ENCODE measurements at places on chromosomes 2 and 18. TPM values are rescaled to one million over a fixed set of nuclear protein-coding genes. Genes with fewer than 3 reads are reported as not detected.

SALL3 gene
- total RNA-seq = 2.5 TPM

- DNase-seq = no peak
These were observed 4.4 kb upstream of the PPP4R3B start for GRCh38 chr2:55621802-55622201.

DNA sequence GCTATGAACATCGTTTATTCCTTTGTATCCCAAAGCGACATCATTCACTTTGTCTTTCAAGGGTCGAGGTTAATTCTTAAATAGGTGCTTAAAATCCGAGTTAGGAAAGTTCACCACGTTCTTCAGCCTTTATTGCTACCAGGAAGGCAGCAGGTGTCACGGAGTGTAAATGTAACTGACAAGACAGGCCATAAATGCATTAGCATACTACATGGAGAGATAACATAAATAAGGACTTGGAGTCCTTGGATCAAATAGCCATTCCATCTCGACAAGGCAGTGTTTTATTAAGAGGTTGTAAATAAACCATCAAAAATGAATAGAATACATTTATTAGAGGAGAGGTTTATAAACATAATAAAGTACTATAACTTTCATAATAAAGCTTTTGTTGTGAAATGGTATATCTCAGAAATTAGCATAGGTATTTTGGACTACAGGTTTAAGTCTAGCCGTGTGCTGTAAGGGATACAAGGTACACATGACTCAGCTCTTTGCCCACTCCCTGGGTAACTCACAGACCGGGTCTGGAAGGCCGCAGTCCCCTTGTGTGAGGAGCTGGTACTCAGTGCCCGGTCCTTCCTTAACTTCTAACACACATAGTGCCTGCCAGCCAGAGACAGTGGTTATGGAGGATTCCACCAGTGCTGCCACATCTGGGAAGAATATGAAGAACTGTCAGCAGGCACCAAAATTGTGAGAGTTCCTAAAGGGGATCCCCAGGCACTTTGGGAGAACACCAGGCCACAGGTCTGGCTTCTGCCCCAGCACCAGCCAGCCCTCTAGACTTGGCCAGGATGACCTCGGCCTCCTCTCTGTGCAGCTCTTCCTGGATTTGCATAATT lies 29.4 kb downstream of the CAPN13 start:
- DNase-seq = no peak

GRCh38 chr18:61637905-61638595 lies 254.8 kb downstream of the RNF152 start:
- DNase-seq = no peak

DNA sequence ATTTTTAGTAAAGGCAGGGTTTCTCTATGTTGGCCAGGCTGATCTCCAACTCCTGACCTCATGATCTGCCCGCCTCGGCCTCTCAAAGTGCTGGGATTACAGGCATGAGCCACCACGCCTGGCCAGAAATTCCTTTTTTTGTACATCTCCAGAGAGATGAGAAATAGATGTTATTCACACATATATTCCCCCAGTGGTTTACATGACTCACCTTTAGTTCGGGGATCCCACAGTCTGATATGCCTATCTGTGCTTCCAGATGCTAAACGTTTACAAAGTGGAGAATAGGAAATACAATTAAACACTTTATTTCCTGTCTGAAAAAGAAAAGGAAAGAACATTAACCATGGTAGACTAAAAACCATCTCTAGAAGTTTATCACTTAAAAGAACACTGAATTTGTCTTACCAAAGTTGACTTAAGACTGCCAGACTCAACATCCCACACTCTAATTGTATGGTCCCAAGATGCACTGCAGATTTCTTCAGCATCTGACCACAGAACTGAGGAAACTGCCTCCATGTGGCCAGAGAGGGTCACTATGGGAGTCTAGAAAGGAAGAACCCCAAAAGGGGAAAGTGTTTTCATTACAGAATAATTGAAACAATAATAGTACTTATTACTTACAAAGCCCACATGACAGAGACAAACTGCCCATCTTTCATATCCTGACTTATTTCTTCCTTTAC lies 12.6 kb upstream of the ICA1L start:
- DNase-seq = no peak

DNA sequence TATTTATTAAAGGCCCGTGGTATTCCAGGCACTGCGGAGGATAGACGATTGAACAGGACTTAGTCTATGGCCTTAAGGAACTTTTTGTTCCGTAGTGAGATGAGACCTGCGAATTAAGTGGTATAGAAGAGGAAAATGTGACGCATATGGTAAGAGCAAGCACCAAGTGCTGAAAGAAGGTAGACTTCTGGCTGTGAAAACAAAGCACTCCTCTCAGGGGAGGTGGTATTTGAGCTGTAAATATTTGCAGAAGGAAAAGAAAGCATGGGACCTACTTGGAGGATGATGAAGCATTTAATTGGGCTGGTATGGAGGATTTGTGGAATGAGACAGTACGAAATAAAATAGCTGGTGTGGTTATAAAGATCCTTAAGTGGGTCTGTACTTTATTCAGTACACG lies 62.5 kb downstream of the GPR39 start:
- DNase-seq = no peak

All from endothelial cell (in vitro differentiated cells).